Smooth muscle cell of the brain vasculature (primary cell): ENCODE measurements at places on chromosomes 4 and X.

GRCh38 chr4:33262824-33263223 is 2542.7 kb downstream of the PCDH7 start:
- DNase-seq, result no peak

GRCh38 chrX:8455557-8455956 is 9.1 kb upstream of the VCX3B start:
- no peak for DNase-seq

DNA sequence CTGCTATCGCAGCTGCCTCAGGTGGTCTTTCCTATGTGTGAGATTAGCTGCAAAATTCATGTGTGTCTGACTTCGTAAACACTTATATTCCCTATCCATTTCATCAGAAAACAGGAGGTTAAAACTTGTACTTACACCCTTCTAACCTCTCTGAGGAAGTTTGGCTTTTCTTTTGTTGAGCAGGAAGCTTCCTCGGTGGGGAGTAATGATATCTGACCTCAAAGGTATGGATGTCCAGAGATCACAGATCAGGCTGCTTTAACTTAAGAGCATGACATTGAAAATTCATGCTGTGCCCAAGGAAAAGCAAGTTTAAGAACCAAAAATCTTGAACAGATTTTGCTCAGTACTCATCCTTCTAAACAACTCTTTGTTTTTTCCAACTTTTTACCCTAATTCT is 429.1 kb downstream of the STIM2 start:
- DNase-seq, result no peak

- DNase-seq, result no peak
These were observed 78.4 kb downstream of the PWWP3B start for GRCh38 chrX:106246511-106246910.

- no peak for DNase-seq
These were observed 67.0 kb upstream of the MSX1 start for GRCh38 chr4:4792466-4792865.

GRCh38 chr4:8819473-8820177 is 52.0 kb downstream of the HMX1 start:
- DNase-seq, result no peak

- DNase-seq, result no peak
These were observed 70.8 kb upstream of the PGRMC2 start for GRCh38 chr4:128358231-128358912.
